ENCODE measurements at places on chromosomes 11 and 22.

GRCh38 chr11:20021771-20022362, 138.4 kb downstream of the DBX1 start:
- DNase-seq, result no peak

DNA sequence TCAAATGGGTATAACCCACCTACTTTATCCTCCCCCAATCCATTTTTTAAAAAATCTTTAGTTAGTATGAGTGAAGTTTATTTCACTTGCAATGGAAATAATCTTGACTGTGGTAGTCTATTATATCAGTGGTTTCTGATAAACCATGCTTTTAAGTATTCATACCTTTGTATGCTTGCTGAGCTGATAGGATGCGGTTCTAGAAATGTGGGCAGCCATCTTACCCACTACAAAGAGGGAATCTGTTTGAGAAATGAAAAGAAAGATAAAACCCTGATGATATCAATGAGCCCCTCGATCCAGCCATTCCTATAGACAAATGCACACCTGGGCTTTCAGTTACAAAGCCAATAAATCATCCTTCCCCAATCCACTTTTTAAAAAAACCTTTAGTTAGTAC, 13.8 kb upstream of the PVALB start:
- no peak for DNase-seq

GRCh38 chr11:26420331-26420730, 88.4 kb downstream of the ANO3 start:
- no peak for DNase-seq

- no peak for DNase-seq
These were observed 52.8 kb downstream of the CYTH4 start for GRCh38 chr22:37334859-37335805.

- no peak for DNase-seq
These were observed 83.7 kb upstream of the DBX1 start for GRCh38 chr11:20243974-20244373.

DNA sequence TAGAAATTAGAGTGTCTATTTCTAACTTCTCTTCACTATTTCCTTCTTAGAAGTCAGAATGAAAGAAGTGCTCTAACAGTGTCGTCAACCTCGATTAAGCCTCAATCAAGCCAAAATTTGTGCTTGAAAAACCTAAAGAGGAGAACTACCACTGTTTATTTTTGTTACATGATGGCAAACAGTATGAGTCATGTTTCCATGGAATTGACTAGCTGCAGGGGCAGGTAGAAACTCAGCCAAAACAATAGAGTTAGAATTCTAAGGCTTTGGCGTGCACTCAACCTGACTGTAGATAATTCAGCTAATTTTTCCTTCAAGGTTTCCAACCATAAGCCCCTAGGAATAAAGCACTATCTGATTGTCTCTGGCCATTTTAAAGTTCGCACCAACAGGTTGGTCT, 415.9 kb downstream of the ETS1 start:
- no peak for DNase-seq

- no peak for DNase-seq
These were observed 9.9 kb downstream of the RCOR2 start for GRCh38 chr11:63907063-63907462.

DNA sequence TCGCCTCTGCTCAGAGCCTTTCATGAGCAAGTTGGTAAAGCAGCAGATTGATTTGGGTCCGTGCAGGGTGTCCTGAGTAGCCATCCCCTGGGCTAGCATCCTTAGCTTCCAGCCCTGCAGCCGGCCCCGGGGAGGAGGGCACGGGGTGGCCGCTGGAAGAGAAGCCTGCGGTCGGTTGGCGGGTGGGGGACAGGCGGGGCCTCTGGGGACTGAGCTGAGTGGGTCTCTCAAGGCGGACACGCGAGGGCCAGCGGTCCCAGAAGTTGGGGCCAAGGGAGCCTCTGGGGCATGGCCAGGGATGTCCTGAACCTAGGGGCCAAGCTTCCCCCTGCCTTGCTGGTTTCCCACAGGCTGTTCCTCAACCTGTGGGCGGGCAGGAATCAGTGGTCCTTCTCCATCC, 143.0 kb downstream of the TBC1D22A start:
- no peak for DNase-seq

- DNase-seq, result no peak
These were observed 2.0 kb upstream of the CABP7 start for GRCh38 chr22:29717789-29718188.

DNA sequence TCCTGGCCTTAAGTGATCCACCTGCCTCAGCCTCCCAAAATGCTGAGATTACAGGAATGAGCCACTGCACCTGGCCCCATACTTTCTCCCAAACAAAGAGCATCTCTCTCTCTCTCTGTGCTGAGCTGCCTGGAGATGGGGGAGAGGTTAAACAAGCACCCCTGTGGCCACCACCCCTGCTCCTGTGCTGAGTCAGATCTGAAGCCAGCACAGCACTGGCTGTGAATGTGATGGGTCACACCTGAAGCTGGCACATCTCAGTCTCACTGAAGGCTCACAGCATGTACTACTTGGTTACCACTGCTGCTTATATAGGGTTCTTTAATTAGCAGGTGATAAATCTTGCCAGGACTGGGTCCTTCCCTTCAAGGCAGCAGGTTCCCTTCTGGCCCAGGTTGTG, 10.8 kb upstream of the WEE1 start:
- no peak for DNase-seq

GRCh38 chr11:134756811-134757540, 344.9 kb upstream of the B3GAT1 start:
- DNase-seq, result no peak

- DNase-seq, result no peak
These were observed 9.6 kb downstream of the BACE1-AS start for GRCh38 chr11:117300773-117301172.

DNA sequence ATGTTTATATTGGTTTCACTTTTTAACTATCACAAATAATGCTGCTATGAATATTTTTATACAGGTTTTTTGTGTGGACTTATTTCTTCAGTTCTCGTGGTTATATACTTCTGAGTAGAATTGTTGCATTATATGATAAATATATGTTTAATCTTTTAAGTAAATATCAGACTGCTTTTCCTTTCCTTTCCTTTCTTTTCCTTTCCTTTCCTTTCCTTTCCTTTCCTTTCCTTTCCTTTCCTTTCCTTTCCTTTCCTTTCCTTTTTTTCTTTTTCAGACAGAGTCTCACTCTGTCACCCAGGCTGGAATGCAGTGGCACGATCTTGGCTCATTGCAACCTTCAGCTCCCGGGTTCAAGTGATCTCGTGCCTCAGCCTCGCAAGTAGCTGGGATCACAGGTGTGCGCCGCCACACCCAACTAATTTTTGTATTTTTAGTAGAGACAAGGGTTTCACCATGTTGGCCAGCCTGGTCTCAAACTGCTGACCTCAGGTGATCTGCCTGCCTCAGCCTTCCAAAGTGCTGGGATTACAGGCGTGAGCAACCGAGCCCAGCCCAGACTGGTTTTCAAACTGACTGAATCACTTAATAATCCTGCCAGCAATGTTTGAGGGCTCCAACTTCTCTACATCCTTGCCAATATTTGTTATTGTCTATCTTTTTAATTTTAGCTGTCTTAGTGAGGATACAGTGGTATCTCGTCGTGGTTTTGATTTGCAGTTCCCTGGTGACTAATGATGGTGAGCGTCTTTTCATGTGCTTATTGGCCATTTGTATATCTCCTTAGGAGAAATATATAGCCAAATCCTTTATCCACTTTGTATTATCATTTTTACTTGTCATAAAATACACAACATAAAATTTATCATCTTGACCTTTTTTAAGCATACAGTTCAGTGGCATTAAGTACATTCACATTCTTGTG, 21.9 kb downstream of the HTR3B start:
- DNase-seq, result no peak

GRCh38 chr11:121715405-121715804, 262.6 kb upstream of the SORL1-AS1 start:
- DNase-seq, result no peak

DNA sequence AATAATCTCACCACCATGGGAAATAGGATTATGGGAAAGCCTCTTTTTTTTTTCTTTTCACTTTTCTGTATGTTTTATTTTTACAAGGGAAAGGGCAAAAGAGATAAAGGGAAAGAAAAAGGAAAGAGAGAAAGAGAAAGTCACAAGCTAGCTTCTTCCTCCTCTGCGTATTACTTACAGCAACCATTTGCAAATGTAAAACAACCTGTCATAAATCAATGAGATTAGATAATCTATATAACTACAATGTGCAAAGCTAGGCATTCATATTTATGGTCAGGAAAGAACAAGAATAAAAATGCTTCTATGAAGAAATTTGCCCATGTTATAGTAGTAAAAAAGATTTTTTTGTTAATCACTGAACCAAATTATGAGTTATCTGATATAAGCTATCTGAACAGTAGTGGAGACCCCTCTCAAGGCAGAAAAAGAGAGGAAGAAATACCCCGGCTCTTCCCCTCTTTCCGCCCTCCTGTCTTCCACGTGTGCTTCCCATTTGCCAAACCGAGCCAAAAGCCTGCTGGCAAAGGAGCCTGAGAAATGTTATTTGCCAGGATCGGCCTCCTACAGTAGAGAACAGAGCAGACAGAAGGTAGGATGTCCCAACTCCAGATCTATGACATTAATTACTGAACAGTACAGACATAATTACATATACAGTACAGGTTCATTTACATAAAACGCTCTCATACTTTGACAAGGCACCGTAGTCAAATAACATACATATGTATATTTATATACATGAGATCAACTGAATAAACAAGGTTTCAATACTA, 50.2 kb downstream of the ARHGAP32 start:
- no peak for DNase-seq

DNA sequence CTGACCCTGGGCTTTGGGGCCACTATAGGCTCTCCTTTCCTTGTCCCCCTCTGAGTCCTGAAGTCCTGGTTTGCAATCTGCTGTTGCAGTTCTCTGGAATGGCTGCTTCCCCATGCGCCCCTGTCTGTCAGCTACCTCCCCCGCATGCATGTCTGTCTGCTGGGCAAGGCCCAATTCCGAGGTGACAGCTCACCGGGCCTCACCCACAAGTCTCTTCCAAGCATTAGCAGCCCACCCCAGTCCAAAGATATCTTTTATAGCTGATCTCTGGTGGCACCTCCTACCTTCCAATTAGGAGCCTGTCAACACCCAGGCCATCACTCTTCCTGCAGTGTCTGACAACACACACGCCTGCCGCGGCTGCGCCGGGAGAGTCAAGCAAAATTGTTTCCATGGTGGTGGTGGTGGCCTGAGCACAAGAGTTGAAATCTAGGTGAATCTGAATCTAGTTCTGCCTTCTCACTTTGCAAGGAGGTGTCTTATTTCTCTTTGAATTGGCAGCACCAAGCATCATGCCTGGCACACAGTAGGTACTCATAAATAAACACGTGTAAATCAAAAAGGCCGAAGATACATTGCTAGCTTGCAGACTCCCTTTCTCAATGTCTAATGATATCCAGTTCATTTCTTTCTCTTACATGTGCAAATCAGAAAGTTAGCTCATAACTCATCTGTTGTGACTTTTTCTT, 1.2 kb upstream of the LMO2 start:
- no peak for DNase-seq

DNA sequence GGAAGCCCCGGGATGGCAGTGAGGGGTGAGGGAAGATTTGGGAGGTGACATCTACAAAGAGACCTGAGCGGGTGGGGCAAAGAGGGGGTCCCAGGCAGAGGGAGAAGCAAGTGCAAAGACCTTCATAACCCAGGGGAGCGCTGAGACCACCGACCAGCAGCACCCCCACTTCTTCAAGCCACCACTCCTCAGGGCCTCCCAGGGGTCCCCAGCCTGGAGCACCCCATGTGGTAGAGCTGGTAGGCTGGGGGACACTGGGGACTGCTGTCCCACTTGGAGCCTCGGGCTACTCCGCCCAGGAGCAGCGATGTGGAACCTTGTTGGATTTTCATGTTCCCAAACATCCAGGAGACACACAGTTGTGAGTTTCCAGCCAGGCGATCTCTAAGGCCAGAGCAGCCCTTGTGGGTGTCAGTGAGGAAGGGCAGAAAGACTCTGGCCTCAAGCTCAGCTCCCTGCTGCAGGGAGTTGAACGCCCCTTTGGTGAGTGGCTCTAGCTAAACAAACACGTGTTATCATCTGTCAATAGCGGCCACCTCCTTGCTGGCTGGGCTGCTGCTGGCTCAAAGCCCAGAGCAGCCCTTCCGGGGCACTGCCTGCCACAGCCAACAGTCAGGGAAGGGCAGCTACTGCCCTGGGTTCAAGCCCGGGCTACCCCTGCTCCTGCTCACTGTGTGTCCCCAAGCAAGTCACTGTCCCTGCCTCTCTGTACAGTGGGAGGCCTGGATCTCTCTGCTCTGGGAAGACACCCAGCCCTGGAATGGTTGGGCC, 25.7 kb upstream of the CHKA start:
- no peak for DNase-seq

DNA sequence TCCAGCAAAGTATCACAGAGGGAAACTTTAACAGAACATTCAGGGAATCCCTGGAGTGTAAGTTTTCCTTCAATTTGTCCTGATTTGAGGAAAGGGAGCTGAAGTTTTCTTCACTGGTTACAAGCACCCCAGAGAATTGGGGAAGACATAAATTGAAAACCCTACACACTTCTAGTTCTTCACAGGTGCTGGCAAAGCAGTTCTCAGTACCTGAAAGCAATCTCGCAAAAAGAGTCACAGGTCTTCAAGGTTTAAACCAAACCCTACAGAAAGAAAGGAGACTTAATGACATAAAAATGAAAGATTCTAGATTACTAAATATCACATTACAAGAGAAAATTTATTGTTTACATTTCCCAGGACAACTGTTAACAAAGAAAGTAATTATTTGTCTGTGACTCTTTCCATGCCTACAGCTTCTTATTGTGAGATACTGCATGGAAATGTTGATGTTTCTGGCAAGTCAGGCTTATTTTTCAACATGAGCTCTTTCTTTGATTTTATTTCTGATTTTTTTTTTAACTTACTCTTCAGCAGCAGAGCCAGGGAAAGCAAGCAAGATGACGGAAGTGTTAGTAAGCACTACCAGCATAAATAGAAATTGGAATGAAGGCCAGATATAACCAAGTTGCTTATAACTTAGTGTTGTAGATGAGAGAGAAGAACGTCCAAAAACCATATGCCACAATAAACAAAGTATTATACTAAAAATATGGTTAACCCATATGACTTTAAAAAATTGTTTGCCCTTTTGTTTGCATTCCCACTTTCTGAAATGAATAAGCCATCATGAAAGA, 44.1 kb downstream of the FANCF start:
- no peak for DNase-seq

- no peak for DNase-seq
These were observed 3.6 kb downstream of the PLA2G3 start for GRCh38 chr22:31136711-31137110.

- no peak for DNase-seq
These were observed 51.3 kb upstream of the PRDM11 start for GRCh38 chr11:45094958-45095690.

DNA sequence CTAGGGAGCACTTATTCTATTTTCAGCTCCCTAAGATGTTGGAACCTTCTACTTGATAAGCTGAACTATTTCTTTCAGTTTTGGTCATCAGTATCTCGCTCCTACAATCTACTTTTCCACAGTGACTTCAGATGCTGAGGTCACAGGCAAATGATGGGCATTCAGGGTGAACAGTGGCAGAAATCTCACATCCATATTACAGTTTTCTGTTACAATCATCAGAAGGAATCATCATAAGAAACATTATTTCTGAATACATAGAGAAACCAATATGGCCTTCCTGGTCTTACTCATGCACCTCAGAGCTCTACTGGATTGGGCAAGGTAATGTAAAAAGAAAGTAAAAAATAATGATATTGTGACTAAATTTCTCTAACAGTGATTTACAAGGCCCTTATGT, 39.4 kb upstream of the DDI1 start:
- DNase-seq, result no peak
